ENCODE measurements at places on chromosomes 5 and 9.

- no peak for DNase-seq
These were observed 13.6 kb upstream of the FUBP3 start for GRCh38 chr9:130565792-130566191.

- DNase-seq: no peak
These were observed 14.6 kb downstream of the ADAMTS16 start for GRCh38 chr5:5154733-5155132.

GRCh38 chr9:71929791-71930440 lies 18.5 kb downstream of the C9orf85 start:
- DNase-seq: no peak

DNA sequence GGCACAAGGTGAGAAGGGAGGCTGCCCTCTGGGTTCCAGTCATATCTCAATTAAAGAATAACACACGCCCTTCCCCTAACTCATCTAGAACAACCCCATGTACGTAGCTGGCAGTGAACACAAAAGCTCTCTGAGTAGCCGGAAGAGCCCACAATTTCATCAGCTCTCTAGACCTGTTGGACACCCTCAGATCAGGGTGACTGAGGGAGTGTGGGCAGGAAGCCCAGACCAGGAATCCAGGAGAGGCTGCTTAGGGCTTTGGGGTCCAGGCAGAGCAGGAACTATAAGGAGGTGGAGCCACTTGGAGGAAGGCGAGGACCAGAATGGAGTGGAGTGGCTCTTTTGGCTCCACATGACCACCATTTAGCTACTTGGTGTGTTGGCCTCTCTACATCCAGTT lies 237.4 kb downstream of the NR3C1 start:
- DNase-seq: no peak
